ENCODE measurements at places on chromosomes 2 and 18. TPM values are rescaled to one million over a fixed set of nuclear protein-coding genes. Genes with fewer than 3 reads are reported as not detected.

- no peak for DNase-seq
Measured at GRCh38 chr2:176589825-176590440, 320.7 kb downstream of the MTX2 start.

The CCDC68 gene
- total RNA-seq, result not detected

The FAM124B gene
- not detected for total RNA-seq

DNA sequence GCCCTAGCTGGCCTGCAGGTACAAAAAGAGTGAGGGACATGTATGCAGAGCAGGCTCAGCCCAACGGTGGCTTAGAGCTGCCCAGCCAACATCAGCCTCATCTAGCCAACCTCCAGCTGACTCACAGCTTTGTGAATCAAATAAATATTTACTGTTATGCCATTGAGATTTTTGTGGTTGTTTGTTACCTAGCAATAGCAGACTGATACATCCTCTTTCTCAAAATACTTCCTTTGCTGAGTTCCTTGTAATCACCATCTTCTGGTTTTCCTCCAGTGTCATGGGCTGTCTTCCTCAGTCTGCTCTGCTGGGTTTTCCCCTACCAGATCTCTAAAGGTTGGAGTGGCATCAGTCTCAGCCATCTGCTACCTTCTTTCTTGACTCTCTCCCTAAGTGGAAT is 126.6 kb upstream of the SLC1A4 start:
- DNase-seq, result no peak

The SCN7A gene
- total RNA-seq, result not detected

DNA sequence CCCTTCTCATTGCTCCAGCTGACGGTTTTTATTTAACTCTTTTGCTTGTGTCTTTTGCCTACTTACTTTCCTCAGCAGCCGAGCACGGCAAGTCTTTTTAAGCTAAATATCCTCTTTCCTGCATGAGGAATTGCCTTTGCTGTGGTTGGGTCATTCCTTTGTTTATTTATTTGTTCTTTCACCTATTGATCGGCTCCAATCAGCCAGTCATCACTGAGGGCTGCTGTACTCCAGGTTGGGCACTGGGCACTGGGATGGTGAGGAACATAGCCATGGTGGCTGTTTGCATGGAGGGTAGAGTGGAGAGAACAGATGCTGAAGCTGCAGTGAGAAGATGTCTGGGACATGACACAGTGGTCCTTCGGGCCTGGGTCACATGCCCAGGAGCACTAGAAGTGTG is 105.2 kb downstream of the CTIF start:
- no peak for DNase-seq

- DNase-seq, result no peak
Measured at GRCh38 chr2:186675380-186675779, 18.5 kb upstream of the FAM171B start.

GRCh38 chr2:69057660-69058059 is 44.7 kb downstream of the ANTXR1 start:
- DNase-seq, result no peak

DNA sequence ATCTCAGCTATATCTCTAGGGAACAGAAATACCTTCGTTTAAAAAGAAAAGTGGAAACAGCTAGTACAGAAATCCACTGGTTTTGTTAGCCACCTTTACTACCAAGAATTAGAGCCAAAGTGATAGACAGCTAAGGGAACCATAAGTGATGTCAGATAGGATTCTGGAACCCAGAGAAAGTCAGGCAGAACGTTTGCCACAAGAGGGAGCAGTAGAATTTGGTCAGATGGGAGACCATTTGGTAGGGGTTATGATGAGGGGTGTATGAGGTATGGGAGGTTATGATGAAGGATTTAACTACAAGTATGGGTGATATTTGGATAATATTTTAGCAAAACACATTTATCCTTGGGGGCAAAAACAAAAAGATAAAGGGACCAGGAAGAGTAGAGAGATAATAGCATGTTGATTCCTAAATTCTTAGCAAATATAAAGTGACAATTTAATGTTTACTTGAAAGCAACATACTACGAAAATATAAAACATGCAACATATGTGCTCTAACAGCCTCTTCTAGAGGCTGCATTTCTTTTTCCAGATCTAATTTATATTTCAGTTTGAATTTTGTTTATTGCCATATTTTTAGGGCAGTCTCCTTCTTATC is 3.3 kb downstream of the SLC8A1 start:
- peak; percentile 66 for DNase-seq

DNA sequence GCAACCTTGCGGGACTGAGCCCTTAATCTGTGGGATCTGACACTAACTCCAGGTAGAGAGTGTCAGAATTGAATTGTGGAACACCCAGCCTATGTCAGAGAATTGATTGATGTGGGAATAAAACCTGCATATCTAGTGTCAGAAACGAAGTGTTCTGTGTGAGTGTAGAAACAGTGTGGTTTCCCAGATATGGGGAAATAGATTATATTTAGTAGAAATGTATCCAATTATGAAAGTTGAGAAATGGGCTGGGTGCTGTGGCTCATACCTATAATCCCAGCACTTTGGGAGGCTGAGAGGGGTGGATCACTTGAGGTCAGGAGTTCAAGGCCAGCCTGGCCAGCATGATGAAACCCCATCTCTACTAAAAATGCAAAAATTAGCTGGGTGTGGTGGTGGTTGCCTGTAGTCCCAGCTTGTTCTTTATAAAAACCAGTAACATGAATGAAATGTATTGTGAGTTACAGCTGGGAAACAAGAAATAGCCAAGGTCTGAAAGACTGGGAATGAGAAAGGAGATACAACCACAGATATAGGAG is 4.3 kb upstream of the TP53I3 start:
- DNase-seq, result no peak

The PKDCC gene
- total RNA-seq, result 4.8 TPM

The ATOH8 gene
- 1.7 TPM for total RNA-seq

GRCh38 chr2:178858896-178859625 is 51.8 kb upstream of the TTN start:
- DNase-seq, result no peak

The YWHAQ gene
- total RNA-seq, result 746 TPM

DNA sequence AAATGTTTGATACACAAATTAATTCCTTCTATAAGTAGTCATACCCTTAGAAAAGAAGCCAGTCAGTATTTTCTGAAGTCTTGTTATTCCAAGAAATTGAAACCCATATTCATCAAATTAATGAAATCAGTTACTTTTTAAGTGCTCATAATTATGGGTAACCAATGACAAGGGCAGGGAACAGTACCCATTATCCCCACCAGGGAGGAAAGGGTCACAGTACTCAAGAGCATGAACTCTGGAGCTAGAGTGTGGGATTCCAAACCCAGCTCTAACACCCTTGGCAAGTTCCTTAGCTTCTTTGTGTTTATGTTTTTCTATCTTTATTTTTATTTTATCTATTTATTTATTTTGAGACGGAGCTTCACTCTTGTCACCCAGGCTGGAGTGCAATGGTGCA is 68.4 kb downstream of the CCDC148 start:
- DNase-seq, result no peak

GRCh38 chr2:23482188-23482587 is 97.2 kb downstream of the KLHL29 start:
- no peak for DNase-seq

DNA sequence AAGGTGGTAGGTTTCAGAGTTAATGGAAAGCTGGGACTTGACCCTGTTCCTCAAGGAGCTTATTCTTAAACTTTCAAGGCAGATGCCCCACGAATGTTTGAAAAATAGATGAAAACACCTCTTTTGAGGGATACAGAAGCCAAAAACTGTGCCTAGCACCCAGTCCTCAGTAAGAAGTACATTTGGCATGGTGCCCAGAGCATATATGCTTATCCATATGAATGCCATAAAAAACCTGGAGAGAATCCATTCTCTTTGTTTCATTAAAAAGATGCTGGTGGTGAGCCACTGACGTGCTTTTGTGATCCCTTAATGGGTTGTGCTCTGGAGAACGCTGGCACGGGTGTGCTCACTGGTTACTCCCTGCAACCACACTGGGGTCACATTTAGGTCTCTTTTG is 69.0 kb downstream of the IL1R2 start:
- no peak for DNase-seq

DNA sequence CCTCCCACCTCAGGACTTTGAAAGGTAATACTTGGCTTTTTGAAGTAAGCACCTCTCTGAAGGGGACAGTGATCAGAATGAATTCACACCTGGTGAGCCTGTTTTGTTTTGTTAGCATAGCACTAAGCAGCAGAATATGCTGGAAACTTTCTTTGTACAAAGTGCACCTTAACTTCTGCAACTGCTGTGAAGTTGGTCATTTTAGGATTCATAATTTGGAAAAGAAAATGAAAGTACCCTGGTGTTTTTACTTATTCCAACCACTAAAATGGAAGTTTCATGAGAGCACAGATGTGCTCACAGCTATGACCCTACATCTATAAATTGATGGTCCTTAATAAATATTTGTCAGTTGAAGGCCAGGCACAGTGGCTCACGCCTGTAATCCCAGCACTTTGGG is 257.8 kb upstream of the STON1 start:
- no peak for DNase-seq

- DNase-seq, result no peak
Measured at GRCh38 chr2:38978296-38978903, 88.7 kb downstream of the ARHGEF33 start.

- no peak for DNase-seq
Measured at GRCh38 chr2:235382179-235382578, 111.7 kb upstream of the AGAP1 start.

GRCh38 chr18:12990641-12990966 is 558 bp upstream of the CEP192 start:
- no peak for DNase-seq

The SERPINB11 gene
- not detected for total RNA-seq

DNA sequence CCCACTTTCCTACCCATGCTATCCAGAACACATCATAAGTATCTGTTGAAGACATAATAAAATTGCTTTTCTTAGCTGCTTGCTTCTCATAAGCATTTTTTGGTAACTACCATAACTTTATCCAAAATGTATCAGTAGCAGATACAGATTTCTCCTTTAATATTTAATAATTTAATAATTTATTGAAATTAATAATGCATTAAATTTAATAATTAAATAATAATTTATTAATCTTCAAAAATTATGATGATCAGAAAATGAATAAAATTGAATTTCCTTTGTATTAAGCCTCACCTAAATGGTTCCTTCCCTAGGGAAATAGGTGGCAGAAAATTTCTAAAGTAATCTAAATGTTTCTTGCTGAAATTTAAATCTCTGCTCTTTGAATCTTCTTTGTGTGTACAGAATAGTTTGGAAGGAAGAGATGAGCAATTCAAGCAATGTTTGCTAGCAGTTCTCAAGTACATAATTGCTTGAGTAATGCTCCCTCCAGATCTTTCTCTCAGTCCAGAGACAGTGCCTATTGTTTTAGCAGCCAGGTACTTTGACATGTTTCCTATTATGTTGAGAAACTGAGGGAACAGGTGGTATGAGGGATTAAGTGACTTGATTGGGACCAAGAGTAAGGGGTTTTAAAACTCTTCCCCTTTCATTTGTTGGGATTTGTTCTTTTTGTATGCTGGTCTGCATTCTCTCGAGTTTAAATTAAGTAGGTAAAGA is 123.1 kb upstream of the CYP26B1 start:
- no peak for DNase-seq

The COLEC12 gene
- total RNA-seq, result 0.02 TPM

DNA sequence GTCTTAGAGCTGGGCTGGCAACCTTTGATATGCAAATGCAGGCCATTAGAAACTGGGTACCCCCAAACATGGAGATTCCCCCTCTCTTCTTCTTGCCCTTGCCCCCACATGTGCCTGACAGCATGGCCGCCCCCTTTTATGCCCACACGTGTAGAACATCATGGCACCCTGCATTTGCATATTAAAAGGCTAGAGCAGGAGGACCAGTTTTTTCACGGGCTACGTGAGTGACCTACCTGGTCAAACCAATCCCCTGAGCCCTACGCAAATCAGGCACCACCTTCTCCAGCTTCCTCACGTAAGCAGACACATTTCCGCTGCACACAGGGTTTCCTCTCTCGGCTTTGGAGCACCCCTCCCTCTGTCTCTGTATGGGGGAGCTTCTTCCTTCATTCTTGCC is 110.9 kb upstream of the COPS8 start:
- DNase-seq, result no peak

The C1QL2 gene
- total RNA-seq, result not detected
